ENCODE measurements at places on chromosomes 4 and X.

DNA sequence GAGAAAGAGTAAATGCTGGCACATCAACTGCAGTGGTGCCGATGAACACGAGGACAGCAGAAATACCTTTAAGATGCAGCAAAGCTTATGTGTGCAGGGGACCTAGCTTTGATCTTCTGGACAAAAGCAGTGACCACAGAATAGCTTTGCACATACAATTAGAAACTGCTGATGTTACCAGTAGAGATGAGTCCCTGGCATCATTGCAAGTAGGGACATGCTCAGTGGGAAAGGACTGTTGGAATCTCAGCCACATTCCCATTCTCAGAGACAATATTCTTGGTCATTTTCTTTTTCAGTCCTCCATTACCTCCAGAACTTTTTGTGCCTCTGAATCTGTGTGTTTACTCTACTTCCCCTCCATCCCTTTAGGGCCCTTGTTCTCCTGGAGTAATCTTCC lies 16.9 kb upstream of the PDLIM3 start:
- no peak for DNase-seq

DNA sequence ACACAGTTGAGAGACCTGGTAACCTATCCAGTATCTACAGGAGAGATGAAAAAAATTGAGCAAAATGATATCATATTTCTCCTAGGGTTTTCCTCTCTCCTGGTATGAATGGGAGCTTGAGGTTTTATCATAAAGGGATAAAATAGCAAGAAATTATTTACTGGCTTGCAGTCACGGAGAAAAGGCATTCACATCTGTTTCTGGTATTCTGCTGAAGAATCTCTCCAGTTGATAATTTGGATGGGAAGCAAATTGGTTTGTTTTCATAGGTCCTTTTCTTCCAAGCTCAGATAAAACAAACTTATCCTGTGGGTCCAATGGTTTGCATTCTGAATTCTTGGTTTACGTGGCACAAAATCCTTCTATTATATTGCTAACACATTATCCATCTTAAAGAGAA lies 83.1 kb upstream of the GYPA start:
- no peak for DNase-seq

GRCh38 chrX:118551426-118551825 lies 55.8 kb downstream of the DOCK11 start:
- DNase-seq = no peak

GRCh38 chr4:16264798-16265197 lies 38.5 kb upstream of the TAPT1 start:
- peak; percentile 67 for DNase-seq

DNA sequence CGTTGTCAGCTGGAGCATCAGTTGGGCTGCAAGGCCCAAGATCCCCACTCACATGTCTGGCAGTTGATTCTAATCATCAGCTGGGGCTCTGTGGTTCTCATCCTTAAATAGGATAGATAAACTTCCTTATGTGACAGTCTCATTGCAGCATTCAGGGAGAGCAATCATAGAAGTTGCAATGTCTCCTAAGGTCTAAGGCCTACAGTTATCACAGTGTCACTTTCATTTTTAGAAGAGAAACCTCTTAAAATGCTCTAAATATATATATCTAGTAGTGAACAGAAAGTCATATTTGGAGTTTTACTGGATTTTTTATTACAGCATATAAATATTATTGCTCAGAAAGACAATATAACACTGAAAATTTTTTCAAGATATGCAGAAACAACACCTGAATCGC lies 226.0 kb upstream of the PPP1R2C start:
- no peak for DNase-seq

- DNase-seq = no peak
Measured at GRCh38 chr4:179372242-179372641, 1930.0 kb upstream of the AGA start.

- no peak for DNase-seq
Measured at GRCh38 chr4:24888475-24889344, 24.1 kb downstream of the CCDC149 start.

- DNase-seq = no peak
Measured at GRCh38 chr4:162170509-162170908, 6.7 kb upstream of the FSTL5 start.

DNA sequence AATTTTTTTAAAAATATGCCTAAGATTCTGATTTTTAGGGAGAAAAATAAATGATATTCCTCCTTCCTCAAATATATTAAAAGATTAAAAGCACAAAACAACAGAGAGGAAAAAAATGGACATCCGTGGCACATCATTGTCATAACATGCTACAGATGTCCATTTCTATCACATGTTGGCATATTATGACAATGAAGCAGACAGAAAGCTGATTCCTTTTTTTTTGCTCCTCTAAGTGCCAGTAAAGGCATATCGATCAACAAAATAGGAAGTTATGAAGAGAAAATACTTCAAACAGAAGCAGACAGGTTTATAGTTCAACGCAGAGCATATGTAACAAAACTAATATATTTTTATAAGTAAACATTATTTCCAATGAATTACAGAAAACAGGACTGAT lies 11.2 kb downstream of the KLHL8 start:
- peak; percentile 25 for DNase-seq

DNA sequence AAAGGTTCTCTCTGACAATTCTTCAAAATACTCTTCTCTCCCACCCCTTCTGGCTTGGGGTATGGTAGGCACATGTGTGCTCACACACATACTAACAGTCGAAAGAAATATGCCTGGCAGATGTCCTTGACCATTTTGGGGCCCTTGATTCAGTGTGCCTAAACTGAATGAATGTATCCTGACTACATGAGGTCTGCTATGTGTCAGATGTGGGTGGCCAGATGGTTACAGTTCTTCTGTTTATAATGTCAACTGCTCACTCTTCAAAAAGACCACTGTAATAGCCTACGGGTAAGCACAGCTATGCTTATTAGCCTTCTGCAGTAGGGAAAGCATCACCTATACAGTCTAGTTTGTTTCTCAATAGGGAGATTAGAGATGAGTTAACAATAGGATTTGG lies 63.7 kb upstream of the VEGFC start:
- no peak for DNase-seq

DNA sequence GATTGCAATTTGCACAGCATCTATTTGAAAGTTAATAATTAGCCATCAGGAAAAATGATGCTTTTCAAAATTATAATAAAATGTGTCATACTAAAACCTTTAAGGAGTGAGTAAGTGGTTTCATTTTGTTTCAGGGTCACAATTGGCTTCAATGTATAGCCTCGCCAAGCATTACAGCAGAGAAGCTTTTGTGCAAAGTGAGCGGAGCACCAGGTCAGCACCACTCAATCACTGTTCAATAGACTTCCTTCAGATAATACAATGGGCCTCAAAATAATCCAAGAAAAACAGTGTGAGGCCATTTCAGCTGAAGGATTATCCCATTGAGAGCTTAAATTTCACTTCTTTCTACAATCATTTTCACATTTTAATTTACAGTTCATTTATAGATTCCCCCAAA lies 409.2 kb upstream of the SLIT2 start:
- DNase-seq = no peak

GRCh38 chrX:41176263-41176662 lies 91.0 kb downstream of the USP9X start:
- DNase-seq = no peak

- no peak for DNase-seq
Measured at GRCh38 chr4:190015538-190016368, 11.3 kb downstream of the FRG2 start.

GRCh38 chr4:36392024-36392423 lies 110.6 kb downstream of the DTHD1 start:
- DNase-seq = no peak

DNA sequence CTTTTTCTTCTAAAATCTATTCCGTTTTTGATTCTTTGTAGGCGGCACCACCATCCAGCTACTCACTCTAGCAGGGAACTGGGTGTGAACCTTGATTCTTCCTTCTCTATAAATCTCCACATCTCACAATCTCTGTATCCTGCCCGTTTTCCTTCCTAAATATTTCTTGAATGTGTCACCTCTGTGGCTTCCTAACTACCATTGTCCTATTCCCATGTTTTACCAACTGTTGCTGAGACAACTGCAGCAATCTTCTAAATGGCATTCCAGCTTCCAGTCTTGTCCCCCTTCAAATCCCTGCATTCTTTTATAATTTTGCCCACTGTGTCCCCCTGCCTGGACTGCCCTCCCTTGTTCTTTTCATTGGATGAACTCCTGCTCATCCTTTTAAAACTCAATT lies 641.3 kb downstream of the RPA4 start:
- no peak for DNase-seq

GRCh38 chr4:101032541-101032940 lies 314.8 kb downstream of the PPP3CA start:
- DNase-seq = no peak

Measured in NB4 (cell line).